Naive thymus-derived CD4-positive, alpha-beta T cell (primary cell): ENCODE measurements at places on chromosomes 6 and 20. TPM values are rescaled to one million over a fixed set of nuclear protein-coding genes. Genes with fewer than 3 reads are reported as not detected.

DNA sequence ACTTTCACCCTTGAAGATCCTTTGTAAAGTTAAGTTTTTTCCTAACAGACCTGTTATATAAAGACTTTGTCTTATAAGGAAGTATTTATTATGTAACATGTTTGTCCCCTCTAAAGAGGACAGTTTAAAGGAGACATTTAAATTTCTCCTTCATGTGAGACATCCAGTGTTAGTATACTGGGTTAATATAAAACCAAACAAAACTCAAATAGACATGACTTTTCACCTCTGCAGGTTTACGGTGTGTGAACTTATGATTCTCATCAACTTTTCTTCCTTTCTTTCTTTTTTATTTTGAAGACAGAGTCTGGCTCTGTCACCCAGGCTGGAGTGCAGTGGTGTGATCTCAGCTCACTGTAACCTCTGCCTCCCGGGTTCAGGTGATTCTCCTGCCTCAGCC lies 17.4 kb upstream of the MPC1 start:
- no peak for DNase-seq

GRCh38 chr20:45937765-45938164 lies 3.3 kb downstream of the PCIF1 start:
- DNase-seq = no peak

DNA sequence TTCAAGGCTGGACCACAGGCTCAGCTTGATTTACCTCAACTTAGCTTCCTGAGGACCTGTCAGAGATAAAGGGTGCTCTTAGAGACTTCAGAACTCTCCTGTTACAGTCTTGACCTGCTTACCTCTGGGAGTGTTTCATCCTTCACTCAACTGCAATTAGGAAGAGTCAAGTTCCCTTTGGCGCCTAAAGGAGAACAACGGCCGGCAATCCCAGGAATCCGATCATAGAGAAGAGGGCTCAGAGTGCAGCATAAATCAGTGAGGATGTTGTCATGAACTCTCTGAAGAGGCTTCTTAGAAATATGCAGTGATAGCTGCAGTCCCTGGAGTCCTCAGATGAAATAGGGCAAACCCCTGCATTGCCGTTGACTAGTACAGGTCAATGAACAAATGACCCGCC lies 36.4 kb downstream of the LYRM2 start:
- DNase-seq = no peak

DNA sequence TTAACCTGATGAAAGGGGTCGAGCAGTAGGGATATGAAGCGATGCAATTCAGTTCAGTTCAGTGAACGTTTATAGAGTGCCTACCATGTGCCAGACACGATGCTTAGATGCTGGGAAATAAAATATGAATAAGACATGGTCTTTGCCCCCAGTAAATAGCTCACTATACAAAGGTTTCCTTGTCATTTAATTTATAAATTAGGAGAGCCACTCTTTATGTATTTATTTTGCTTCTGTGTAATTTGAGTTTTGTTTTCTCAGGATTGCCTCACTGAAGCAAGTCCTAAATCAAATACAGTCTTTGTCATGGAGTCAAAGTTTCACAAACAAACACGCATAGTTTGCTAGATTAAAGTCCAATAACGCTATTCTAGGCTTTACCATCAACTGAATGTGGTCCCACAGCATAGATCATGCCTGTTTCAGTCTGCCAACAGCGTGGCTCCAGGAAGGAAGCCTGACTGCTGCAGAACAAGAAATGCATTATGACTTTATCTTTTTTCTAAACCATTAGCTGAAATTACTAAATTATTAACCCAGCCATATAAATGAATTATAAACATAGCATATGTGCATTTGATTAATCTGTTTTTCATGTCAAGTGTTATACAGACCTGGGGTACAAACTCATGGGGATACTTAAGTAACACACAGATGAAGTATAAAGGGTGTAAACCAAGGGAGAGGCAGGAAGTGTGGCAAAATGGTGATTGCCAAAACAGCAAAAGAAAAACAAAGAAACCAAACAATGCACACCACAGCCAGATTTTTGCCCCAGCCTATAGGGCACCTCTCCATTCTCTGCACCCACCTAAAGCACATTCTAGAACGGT lies 29.8 kb upstream of the CCN2 start:
- no peak for DNase-seq

DNA sequence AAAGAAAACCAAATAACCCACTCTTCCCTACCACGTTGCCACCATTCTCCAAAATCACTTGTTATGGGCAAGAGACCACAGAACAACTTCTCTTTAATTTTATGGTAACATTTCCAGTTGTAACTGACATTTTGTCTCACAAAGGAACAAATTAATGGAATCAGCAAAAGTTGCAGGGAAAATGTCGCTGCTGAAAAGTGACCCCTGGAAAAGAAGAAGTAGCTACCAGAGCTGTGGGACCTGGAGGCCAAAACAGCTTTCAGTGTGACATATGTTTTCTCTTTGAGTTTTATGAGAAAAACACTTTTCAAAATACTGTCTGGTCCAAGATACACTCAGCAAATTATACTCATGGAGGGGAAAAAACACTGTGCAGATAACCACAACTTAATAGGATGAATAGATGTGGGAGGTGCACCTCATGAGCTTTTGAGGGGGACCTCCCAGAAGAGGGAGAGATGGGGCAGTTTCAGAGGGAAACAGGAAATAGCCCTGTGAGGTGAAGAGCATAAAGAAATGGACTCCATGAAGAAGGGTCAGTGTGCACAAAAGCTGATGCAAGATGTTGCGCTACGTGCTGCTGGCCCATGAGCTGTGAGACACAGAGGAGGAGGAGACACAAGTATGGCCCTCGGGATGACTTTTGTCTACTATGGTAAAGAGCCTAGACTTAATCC lies 87.3 kb downstream of the DTNBP1 start:
- no peak for DNase-seq

GRCh38 chr20:8242827-8243724 lies 111.0 kb downstream of the PLCB1 start:
- no peak for DNase-seq

GRCh38 chr6:6891949-6892461 lies 215.8 kb upstream of the RREB1 start:
- no peak for DNase-seq

DNA sequence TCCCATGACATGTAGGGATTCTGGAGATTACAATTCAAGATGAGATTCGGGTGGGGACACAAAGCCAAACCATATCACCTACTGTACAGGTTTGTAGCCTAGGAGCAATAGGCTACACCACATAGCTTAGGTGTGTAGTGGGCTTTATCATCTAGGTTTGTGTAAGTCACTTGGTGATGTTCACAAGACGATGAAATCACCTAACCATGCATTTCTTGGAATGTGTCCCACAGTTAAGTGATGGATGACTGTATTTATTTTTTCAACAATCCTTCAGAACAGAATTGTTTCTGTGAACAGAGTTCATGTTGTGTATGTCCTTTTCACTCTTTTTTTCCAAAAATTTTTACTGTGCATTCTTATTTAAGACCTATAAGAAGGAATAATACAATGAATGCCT lies 76.1 kb downstream of the DTD1 start:
- DNase-seq = no peak

DNA sequence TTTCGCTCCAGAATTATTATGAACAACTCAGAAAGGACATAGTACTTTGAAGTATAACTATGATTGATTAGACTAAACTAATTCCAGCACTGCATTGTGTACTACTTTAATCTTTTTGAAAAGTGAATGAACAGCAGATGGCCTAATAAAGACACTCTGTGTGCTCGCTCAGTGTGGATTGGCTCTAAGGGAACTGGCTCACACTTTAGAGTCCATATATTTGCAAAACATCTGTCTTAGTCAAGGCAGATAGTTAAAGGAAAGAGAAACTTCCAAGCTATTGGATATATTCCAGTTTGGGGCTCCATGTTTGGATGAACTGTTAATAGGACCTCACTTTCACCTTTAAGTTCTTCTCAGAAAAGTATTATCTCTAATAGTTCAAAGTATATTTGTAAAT lies 218.9 kb downstream of the EYA4 start:
- DNase-seq = no peak

DDO gene
- total RNA-seq = not detected

IRF4 gene
- total RNA-seq = 11.8 TPM

NDRG3 gene
- 21.6 TPM for total RNA-seq
